ENCODE measurements at places on chromosomes 4 and X.

DNA sequence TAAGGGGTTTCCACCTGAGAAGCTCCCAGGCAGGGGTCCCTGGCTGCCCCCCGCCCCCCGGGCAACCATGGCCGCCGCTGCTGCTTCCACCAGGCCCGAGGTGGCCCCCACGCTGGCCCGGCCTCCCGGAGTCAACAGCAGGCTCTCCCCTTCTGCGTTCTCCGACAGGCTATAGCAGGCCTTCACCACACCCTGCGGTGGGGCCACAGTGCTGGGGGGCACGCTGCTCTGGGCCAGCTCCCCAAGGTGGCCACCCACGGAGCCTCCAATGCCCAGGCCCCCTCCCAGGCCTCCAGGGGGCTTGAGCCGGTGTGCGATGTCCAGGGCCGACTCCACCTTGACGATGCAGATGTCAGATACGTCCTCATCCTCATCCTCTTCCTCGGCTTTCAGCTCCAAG lies 72.5 kb downstream of the UBE2K start:
- H3K4me3 ChIP-seq = no peak overlapping the region
- peaks cover 40% of the 10 kb centered on the region for H3K36me3 ChIP-seq
- H3K4me1 ChIP-seq = no peaks in the 10 kb centered on the region
- H3K27me3 ChIP-seq = no peaks in the 10 kb centered on the region
- H3K27ac ChIP-seq = no peak overlapping the region

DNA sequence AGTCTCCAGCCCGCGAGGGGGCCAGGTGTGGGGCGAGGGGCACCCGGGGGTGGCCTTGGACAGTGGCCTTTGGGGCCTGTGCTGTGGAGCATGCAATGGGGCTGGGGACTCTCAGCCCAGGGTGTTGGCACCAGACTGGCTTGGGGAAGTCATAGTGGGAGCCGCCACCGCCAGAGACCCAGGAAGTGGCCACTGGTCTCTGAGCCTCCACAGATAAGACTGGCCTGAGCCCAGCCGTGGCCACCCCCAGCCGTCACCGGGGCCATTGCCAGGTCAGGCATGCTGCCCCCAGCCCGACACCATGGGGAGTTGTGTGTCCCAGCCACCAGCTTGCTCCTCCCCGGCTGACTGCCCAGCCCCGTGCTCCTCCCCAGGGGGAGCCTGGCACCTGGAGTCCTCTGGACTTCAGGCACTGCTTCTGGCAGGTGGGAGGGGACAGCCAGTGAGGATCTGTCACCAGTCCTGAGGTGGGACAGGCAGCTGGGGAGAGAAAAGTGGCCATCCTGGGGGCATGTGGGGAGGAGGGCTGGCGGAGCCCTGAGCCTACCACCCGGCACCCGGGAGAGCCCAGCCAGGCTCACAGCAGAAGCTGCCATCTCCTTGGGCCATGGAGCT lies 32.5 kb downstream of the TACC3 start:
- no peak overlapping the region for H3K4me3 ChIP-seq
- DNase-seq = no peak
- no peak overlapping the region for H3K27ac ChIP-seq
- peaks cover 8% of the 10 kb centered on the region for H3K36me3 ChIP-seq
- H3K4me1 ChIP-seq = peaks cover 20% of the 10 kb centered on the region

- DNase-seq = no peak
- H3K27me3 ChIP-seq = no peaks in the 10 kb centered on the region
- H3K27ac ChIP-seq = no peak overlapping the region
- no peaks in the 10 kb centered on the region for H3K4me1 ChIP-seq
Observed at GRCh38 chrX:97126020-97126419, 242.3 kb downstream of the RPA4 start.

DNA sequence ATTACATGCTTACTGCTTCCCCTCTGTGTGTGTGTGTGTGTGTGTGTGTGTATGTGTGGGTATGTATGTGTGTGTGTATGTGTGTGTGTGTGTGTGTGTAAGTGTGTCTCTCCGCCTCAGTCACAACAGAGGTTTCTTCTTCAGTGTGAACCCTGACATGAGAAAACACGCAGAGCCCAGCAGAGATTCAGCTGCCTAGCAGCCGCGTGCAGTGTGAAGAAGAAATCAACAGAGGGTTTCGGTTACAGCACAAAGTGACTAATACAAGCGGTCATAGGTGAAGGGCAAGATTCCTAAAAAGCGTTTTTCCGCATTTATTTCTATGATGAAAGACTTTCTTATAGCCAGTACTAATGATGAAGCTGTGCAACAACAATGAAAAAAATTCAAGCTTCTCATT lies 55.3 kb upstream of the ZFP42 start:
- no peak overlapping the region for H3K4me3 ChIP-seq
- H3K27me3 ChIP-seq = no peaks in the 10 kb centered on the region
- H3K4me1 ChIP-seq = no peaks in the 10 kb centered on the region
- no peaks in the 10 kb centered on the region for H3K36me3 ChIP-seq
- H3K27ac ChIP-seq = peak overlapping the region; percentile 26
- no peak for DNase-seq

- H3K4me1 ChIP-seq = no peaks in the 10 kb centered on the region
- no peak overlapping the region for H3K4me3 ChIP-seq
- DNase-seq = no peak
- no peaks in the 10 kb centered on the region for H3K36me3 ChIP-seq
Observed at GRCh38 chrX:73647632-73648322, 84.8 kb downstream of the CHIC1 start.

GRCh38 chr4:187865914-187866313 lies 129.7 kb upstream of the ZFP42 start:
- no peak overlapping the region for H3K4me3 ChIP-seq
- H3K4me1 ChIP-seq = no peaks in the 10 kb centered on the region
- H3K27me3 ChIP-seq = no peaks in the 10 kb centered on the region

- H3K27ac ChIP-seq = no peak overlapping the region
- no peaks in the 10 kb centered on the region for H3K4me1 ChIP-seq
- H3K4me3 ChIP-seq = no peak overlapping the region
Observed at GRCh38 chr4:71614621-71615020, 169.3 kb downstream of the GC start.

DNA sequence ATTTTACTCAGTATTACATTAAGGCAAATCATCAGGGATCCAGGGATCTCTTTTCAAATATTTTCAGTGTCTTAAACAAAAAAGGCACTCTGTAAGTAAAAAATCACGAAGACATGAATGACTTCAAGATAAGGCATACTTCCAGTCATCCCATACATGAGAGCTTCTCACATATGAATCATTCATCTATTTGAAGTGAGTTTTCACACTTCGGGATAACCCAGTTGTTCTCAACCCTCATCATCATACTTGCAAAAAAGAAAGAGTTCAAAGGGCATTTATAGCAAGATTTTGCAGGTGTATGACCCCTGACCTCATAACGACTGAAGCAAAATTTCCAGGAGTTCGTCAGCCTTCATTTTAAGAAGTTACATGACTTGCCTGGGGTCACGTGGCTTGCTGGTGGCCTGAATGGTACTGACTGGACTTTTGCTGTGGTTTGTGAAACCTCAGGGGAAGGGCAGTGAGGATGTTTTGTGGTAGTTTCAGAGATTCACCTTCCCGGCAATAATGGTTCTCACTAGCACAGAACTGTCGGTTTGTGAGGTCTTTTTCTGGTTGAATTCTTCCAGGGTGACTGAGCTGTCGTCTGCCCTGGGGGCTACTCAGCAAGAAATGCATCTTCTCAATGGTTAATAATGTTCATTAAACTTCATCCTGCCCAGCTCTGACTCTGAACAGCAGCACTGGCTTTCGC lies 115.8 kb upstream of the SHISA3 start:
- DNase-seq = no peak
- H3K4me3 ChIP-seq = no peak overlapping the region
- H3K27ac ChIP-seq = no peak overlapping the region
- no peaks in the 10 kb centered on the region for H3K4me1 ChIP-seq
- no peaks in the 10 kb centered on the region for H3K27me3 ChIP-seq

GRCh38 chr4:150501983-150502382 lies 80.0 kb upstream of the MAB21L2 start:
- H3K27ac ChIP-seq = no peak overlapping the region
- no peak overlapping the region for H3K4me3 ChIP-seq
- no peaks in the 10 kb centered on the region for H3K36me3 ChIP-seq
- DNase-seq = peak; percentile 6

DNA sequence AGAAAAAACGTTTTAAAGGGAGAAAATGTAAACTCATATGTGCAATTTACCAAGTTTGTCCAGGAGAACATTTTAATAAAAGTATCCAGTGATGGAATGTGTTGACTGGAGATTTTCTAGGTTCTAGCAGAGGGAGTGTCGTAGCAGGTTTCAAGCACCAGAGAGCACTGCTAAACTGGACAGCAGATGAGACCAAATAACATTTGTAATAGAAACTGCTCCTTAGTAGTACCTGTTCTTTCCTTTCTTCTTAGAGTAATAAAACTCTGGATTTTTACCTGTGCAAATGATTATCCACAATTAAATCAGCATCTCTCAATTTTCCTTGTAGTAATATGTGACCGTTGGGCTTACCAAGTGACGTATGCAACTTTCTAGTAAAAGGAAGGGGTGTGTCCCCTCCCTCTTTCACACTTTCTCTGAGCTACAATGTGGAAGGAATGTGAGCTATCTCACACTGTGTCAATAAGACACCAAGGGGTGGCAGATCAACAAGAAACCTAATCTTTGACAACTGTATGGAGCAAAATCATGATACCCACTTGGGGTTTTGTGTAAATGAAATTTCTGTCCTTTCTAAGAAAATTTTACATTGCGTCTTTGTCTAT lies 9.5 kb downstream of the HPGDS start:
- no peaks in the 10 kb centered on the region for H3K36me3 ChIP-seq
- H3K27ac ChIP-seq = no peak overlapping the region
- DNase-seq = no peak
- H3K4me1 ChIP-seq = no peaks in the 10 kb centered on the region

DNA sequence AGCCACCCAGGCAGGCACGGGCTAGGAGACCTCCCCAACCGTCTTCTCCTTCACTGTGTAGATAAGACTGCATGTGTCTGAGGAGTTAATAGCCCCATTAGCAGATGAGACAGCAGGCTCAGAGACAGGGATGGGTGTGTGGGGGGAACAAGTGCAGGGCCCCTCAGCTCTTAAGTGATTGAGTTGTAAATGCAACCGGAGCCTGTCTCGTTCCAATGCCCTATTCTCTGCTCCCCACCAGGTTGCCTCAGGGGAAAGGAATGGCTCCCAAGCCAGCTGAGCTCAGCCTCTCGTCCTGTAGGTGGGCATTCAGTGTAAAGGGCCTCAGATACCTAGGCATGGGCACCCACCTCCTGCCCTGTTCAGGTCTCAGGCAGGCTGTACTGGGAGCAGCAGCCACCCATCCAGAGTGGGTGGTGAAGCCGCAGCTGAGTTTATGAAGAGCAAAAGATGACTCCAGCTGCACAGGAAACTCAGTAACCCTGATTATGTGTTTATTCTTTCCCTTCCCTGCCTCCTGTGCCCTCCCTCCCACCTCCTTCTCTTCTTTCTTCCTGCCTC lies 87.3 kb downstream of the PJA1 start:
- peaks cover 8% of the 10 kb centered on the region for H3K4me1 ChIP-seq
- peaks cover 2% of the 10 kb centered on the region for H3K27me3 ChIP-seq
- DNase-seq = no peak

GRCh38 chr4:16353165-16353564 lies 126.9 kb upstream of the TAPT1 start:
- no peak overlapping the region for H3K4me3 ChIP-seq
- H3K36me3 ChIP-seq = no peaks in the 10 kb centered on the region
- DNase-seq = no peak
- no peaks in the 10 kb centered on the region for H3K4me1 ChIP-seq

DNA sequence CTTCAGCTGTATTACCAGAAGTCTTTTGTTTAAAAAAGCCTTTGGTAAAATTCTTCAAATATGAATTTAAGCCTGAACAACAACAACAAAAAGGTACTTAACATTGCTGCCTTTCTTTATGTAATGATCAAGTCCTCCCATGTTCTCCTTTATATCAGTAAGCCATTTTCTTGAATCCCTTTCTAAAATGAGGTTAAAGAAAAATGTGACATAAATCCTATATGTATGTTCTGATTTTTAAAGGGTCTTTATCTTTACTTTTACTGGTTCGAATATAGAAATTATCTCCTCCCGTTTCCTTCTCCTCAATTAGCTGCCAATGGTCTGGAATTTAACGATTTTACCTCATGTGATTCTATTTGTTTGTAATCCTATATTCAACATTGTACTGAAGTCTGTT lies 522.8 kb downstream of the IL1RAPL1 start:
- H3K4me3 ChIP-seq = no peak overlapping the region
- no peaks in the 10 kb centered on the region for H3K36me3 ChIP-seq
- H3K27me3 ChIP-seq = no peaks in the 10 kb centered on the region
- no peak overlapping the region for H3K27ac ChIP-seq

DNA sequence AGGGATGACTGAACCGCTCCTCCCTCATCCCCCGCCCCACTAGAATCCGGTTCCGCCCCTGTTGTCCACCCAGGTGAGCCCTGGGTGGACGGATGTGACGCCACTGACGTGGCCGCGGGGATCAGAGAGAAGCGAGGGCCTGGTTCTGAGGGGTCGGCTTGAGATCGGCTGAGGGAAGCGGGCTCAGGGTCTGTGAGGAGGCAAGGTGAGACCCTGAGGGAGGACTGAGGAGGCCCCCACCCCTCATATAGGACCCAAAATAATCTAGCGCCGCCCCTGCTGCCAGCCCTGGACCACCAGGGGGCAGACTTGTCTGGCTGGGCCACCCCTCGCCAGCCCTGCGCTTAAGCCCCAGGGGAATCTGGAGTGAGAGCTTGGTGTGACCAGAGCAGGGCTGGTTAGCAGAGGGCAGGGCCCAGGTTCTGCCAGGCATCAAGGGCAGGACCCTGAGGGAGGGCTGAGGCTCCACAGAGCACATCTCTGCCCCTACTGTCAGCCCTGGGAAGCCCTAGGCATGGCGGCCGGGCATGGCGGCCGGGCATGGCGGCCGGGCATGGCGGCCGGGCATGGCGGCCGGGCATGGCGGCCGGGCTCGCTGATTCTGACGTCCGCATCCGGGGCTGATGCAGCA lies at the start of gene MAGEA8:
Gene MAGEA8 (plus strand): TSS at position 103 of the 631 bp plus-strand sequence. CDS start 3,090 bp downstream, outside the sequence.
- H3K4me3 ChIP-seq = no peak within 1 kb of the TSS
- no peaks in the 10 kb centered on the region for H3K36me3 ChIP-seq
- no peaks in the 10 kb centered on the region for H3K27me3 ChIP-seq

- DNase-seq = peak; percentile 83
- H3K27me3 ChIP-seq = no peaks in the 10 kb centered on the region
- H3K36me3 ChIP-seq = no peaks in the 10 kb centered on the region
- H3K4me1 ChIP-seq = no peaks in the 10 kb centered on the region
Observed at GRCh38 chr4:36351082-36351666, 69.8 kb downstream of the DTHD1 start.

DNA sequence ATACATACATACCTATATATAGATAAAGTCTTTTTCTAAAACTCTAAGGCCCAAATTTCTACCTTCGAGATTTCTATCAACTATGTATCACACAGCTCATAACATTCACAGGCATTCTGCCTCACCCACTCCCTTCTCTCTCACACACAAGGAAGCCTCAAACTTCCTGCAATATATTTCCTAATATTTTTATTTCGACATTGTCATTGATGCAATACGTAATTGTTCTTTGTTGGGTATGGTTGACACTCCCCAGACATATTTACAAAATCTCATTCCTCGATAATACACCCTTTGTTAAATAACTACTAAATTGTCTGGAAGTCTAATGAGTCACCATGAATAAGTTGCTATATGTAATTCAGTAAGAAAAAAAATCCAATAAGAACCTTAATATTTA lies 143.5 kb downstream of the HNRNPD start:
- no peaks in the 10 kb centered on the region for H3K27me3 ChIP-seq
- no peak for DNase-seq
- H3K4me3 ChIP-seq = no peak overlapping the region
- no peak overlapping the region for H3K27ac ChIP-seq
- H3K4me1 ChIP-seq = no peaks in the 10 kb centered on the region
- no peaks in the 10 kb centered on the region for H3K36me3 ChIP-seq

All from spinal cord (tissue), 10 donors.